Cardiac muscle cell (in vitro differentiated cells and primary cell): ENCODE measurements at places on chromosomes 5 and 9. TPM values are rescaled to one million over a fixed set of nuclear protein-coding genes. Genes with fewer than 3 reads are reported as not detected.

DNA sequence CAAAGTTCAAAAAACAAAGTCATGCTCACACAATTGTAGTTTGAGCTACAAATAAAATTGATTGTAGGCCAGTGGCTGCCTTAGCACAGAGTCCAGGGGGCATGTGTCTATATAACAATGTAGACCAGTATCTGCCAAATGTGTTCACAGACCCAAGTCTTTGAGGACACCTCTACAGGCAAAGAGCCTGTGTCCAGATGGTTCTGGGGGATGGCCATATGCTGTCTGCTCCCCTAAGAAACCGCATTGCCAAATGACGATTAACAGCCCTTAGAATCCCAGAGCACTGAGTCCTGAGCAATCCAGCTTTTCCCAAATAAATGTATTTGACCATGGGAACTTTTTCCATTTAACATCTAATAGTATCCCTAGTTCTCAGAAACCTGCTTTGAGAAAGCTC is 169.6 kb downstream of the ADCY2 start:
- no peaks in the 10 kb centered on the region for H3K27me3 ChIP-seq
- H3K4me1 ChIP-seq: no peaks in the 10 kb centered on the region
- no peaks in the 10 kb centered on the region for H3K36me3 ChIP-seq
- no peak overlapping the region for H3K27ac ChIP-seq
- H3K4me3 ChIP-seq: no peak overlapping the region

DNA sequence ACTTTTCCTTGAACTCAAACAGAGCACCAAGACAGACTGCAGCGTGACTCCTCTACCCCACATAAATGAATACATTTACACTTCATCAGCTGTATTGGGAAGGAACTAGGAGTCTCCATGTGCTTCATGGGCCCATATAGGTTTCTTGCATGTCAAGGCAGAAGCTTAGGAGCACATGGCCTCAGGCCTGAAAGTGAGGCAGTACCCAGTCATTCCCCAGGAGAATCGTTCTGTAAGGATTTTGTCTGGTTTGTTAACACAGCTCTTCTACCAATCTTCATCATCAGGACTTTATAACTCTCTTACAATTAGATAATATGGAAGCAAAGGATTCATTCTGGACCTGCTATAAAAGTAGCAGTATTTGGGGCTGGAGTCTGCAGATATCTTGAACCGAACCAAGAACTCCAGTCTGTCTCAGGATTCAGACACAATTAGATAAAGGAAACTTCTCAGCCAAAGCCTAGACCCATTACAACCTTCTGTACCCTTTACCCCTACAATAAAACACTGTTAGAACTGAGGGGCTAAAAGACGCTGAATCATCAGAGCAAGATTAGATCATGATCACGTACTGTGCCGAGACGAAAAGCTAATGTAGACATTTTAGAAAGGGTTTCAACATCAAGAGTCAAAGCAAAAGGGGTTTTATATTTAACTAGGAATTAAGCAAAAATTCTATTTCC is 385.5 kb upstream of the SLC30A5 start:
- no peaks in the 10 kb centered on the region for H3K36me3 ChIP-seq
- H3K4me1 ChIP-seq: peaks cover 53% of the 10 kb centered on the region
- no peak overlapping the region for H3K4me3 ChIP-seq
- no peaks in the 10 kb centered on the region for H3K27me3 ChIP-seq
- no peak overlapping the region for H3K27ac ChIP-seq

DNA sequence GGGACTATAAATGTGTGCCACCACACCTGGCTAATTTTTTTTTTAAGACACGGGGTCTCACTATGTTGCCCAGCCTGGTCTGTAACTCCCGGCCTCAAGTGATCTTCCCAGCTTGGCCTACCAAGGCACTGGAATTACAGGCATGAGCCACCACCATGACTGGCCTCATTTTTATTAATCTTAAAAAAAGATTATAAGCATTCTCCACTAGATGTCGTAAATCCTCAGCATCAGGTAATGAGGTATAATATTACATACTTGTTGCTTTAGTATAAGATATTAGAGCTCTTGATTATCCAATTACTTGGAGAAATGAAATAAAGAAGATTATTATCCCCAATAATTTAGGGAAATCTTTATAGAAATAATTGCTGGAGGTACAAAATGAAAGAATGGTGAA is 78.2 kb upstream of the HTR1A start:
- H3K27ac ChIP-seq: no peak overlapping the region
- no peak for DNase-seq
- no peaks in the 10 kb centered on the region for H3K27me3 ChIP-seq
- H3K4me1 ChIP-seq: no peaks in the 10 kb centered on the region
- no peak overlapping the region for H3K4me3 ChIP-seq

GRCh38 chr5:109038209-109038840 is 290.6 kb downstream of the FER start:
- no peaks in the 10 kb centered on the region for H3K36me3 ChIP-seq
- peak; percentile 34 for DNase-seq
- H3K4me1 ChIP-seq: no peaks in the 10 kb centered on the region
- H3K27ac ChIP-seq: no peak overlapping the region
- no peaks in the 10 kb centered on the region for H3K27me3 ChIP-seq

DNA sequence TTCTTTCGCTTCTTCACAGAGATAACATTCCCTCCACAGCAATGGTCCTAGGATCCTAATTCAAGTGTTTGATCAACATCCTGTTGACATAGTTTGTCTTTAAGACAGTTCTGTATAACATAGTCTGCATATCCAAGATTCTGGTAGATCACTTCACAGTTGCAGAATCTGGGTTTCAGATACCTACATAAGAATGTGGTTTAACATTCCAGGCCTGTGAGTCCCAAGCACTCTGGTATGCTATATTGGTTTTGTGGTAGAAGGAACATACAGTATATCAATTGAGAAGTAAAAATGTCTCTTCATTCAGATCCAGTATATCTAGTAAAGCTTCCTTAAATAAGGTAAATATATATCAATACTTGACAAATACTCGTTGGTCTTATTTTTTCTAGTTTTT is 914.2 kb upstream of the CDH6 start:
- H3K36me3 ChIP-seq: no peaks in the 10 kb centered on the region
- no peaks in the 10 kb centered on the region for H3K27me3 ChIP-seq
- no peak for DNase-seq
- H3K4me1 ChIP-seq: no peaks in the 10 kb centered on the region
- no peak overlapping the region for H3K4me3 ChIP-seq

Gene LRRC70
- total RNA-seq: 0.14 and 0.54 TPM in 2 replicates

Gene CXXC5
- total RNA-seq: 91.9 and 122 TPM in 2 replicates

DNA sequence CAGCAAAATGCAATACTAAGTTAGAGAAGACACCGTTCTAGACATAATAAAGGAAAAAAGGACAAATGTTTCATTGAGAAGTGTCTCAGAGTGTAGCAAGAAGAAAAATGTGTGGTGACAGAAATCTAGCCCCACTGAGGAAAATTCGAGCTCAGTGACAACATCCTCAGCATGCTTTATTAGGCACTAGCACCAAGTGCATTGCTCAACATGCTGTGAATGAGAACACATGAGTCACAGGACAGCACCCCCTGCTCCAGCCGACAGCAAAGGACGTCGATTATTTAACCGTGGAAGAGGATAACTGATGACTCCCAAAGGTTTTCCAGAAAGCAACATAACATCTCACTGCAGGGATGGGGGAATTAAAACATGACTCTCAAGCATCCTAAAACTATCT is 182.7 kb downstream of the GNAQ start:
- peak; percentile 89 for DNase-seq
- H3K27me3 ChIP-seq: no peaks in the 10 kb centered on the region
- no peak overlapping the region for H3K4me3 ChIP-seq
- no peaks in the 10 kb centered on the region for H3K36me3 ChIP-seq

GRCh38 chr5:98372351-98372750 is 401.1 kb upstream of the RGMB start:
- H3K27ac ChIP-seq: no peak overlapping the region
- H3K36me3 ChIP-seq: no peaks in the 10 kb centered on the region
- no peaks in the 10 kb centered on the region for H3K27me3 ChIP-seq
- peak; percentile 56 for DNase-seq
- H3K4me1 ChIP-seq: no peaks in the 10 kb centered on the region

DNA sequence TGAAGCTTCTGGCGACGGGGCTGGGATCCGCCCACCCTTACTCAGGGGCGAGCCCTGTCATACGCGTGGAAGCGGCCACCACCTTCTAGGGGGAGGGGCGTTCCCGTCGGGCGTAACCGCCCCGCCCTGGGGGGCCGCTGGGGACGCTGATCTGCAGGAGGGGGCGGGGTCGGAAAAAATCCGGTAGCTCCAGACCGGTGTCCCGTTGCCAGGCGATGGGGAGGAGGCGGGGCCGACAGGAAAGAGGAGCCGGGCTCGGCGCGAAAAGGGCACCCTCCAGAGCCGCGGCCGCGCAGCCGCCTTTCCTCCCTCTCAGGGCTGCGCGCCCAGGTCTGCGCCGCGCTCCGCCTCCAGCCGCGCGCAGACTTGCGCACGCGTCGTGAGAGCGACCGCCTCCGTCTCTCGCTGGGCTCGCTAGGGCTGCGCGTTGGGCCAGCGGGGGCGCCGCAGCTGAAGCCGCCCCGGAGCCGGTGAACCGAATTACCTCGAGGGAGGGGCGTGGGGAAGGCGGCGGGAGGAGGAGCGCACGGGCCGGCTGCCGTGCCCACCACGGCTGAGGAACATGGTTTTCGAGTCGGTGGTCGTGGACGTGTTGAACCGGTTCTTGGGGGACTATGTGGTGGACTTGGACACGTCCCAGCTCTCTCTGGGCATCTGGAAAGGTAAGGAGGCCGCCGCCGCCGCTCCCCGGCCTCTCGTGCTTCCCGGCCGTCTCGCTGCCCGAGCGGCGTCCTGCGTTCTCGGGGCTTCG is at the start of gene VPS13A:
TSS of gene VPS13A (plus strand) at position 392 of the 751 bp plus-strand sequence. CDS start at position 563, 171 bp downstream.
- no peaks in the 10 kb centered on the region for H3K27me3 ChIP-seq
- DNase-seq: peak; percentile 99
- peaks cover 16% of the 10 kb centered on the region for H3K4me1 ChIP-seq
- peak within 1 kb of the TSS; percentile 59 for H3K4me3 ChIP-seq

- no peaks in the 10 kb centered on the region for H3K36me3 ChIP-seq
- H3K4me1 ChIP-seq: peaks cover 9% of the 10 kb centered on the region
- H3K4me3 ChIP-seq: no peak overlapping the region
- no peak overlapping the region for H3K27ac ChIP-seq
These were observed 5.5 kb downstream of the NEK6 start for GRCh38 chr9:124263213-124263612.

DNA sequence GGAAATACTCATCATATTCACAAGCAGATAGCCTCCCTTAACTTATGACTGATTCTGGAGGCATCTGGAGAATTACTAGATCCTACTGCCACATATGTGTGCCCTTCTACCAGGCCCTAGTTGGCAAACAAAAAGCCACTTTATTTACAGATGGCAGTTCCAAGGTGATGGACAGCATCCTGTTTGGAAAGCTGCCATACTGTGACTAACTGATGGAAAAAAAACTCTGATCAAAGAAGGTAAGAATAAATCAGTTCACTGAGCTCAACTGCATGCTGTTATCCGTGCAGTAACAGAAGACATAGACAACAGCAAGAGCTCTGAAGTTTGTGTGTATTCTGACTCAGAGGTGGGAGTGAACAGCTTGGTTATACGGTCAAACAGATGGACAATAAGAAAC is 279.8 kb upstream of the POU5F2 start:
- no peaks in the 10 kb centered on the region for H3K4me1 ChIP-seq
- no peaks in the 10 kb centered on the region for H3K36me3 ChIP-seq
- no peak overlapping the region for H3K4me3 ChIP-seq
- no peak overlapping the region for H3K27ac ChIP-seq
- DNase-seq: peak; percentile 29

DNA sequence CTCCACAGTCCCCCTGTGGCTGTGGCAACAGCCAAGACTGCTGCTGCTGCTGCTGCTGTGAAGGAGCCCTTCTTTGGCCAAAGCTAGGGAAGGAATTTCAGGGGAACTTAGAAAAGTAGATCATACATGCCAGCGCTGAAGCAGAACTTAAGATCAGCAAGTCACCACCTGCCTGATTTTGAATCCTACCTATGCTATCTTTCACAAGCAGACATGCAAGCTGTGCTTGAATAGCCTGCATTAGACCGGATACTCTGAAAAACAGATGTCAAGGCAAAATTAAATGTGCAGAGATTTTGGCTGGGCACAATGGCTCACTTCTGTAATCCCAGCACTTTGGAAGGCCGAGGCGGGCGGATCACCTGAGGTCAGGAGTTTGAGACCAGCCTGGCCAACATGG is 99.3 kb upstream of the ZNF366 start:
- no peak overlapping the region for H3K27ac ChIP-seq
- DNase-seq: no peak
- no peaks in the 10 kb centered on the region for H3K27me3 ChIP-seq

- no peaks in the 10 kb centered on the region for H3K4me1 ChIP-seq
- H3K27me3 ChIP-seq: no peaks in the 10 kb centered on the region
- no peaks in the 10 kb centered on the region for H3K36me3 ChIP-seq
- H3K4me3 ChIP-seq: no peak overlapping the region
These were observed 54.8 kb upstream of the ADAMTS2 start for GRCh38 chr5:179400020-179400419.

GRCh38 chr9:130450344-130451003 is 5.7 kb downstream of the ASS1 start:
- H3K27me3 ChIP-seq: no peaks in the 10 kb centered on the region
- DNase-seq: no peak
- H3K4me3 ChIP-seq: no peak overlapping the region
- H3K27ac ChIP-seq: no peak overlapping the region
- peaks cover 38% of the 10 kb centered on the region for H3K4me1 ChIP-seq

DNA sequence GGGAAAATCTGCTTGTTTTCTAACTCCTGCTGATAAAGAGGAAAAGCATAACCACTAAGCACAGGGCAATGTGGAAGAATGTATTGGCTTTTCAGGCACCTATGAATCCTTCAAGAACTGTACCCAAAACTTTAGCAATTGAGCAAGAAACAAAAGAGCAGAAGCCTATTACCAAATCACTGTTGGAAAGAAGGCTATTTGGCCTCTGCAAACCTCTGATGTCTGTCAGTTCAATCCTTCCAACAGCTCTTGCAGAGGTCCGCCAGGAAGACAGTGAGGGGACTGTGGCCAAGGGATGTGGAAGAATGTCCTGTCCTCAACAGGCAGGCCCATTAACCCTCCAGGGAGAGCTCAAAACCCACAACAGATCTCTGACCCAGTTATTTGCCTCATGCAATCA is 328.6 kb downstream of the ENC1 start:
- H3K27ac ChIP-seq: no peak overlapping the region
- peak; percentile 18 for DNase-seq
- no peaks in the 10 kb centered on the region for H3K27me3 ChIP-seq
- no peaks in the 10 kb centered on the region for H3K36me3 ChIP-seq
- H3K4me1 ChIP-seq: peaks cover 6% of the 10 kb centered on the region

- H3K4me1 ChIP-seq: no peaks in the 10 kb centered on the region
- H3K27ac ChIP-seq: no peak overlapping the region
- H3K36me3 ChIP-seq: no peaks in the 10 kb centered on the region
These were observed 13.9 kb downstream of the NEK6 start for GRCh38 chr9:124271660-124272059.

- H3K27ac ChIP-seq: no peak overlapping the region
- no peak overlapping the region for H3K4me3 ChIP-seq
- H3K36me3 ChIP-seq: no peaks in the 10 kb centered on the region
- no peaks in the 10 kb centered on the region for H3K4me1 ChIP-seq
These were observed 7.7 kb downstream of the AHRR start for GRCh38 chr5:329121-329735.
